ENCODE measurements at places on chromosomes 16 and 17.

DNA sequence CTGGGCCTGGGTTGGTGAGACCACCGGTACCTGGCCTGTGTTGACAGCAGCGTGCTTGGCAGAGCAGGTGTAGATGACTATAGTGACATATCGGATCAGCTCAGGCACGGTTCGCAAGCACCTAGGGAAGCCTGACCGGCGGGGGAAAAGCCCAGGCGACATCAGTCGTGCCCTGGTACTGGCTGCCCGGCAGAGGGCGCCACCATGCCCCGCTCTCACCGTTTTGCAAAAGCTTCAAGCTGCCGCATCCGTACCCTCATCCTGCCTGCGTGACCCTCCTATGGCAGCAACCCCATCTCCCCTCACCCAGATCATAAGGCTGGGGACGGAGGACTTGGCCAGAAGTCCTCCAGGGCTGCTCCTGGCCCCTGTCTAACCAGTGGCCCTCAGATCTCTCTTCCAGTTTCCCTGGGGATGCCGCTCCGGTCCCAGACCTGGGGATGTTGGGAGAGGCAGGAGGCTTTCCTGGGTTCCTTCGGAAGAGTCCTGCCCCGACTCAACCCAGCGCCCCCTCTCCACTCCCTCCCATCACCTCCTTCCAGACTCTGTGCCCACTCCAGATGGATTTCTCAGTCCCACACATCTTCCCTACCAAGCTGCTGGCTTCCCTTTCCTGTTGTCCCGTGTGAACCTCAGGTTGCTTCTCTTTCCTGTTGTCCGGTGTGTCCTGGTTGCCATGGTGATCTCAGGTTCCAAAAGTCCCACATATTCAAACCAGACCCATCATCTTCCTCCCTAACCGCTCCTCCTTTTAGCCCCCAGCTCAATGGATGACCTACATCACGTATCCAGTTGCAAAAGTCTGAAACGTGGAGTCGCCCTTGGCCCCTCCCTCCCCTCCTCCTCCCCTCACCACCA lies 13.7 kb downstream of the ALOX12B start:
- no peak for DNase-seq

GRCh38 chr16:31365131-31365865 lies 10.3 kb downstream of the ITGAX start:
- no peak for DNase-seq

DNA sequence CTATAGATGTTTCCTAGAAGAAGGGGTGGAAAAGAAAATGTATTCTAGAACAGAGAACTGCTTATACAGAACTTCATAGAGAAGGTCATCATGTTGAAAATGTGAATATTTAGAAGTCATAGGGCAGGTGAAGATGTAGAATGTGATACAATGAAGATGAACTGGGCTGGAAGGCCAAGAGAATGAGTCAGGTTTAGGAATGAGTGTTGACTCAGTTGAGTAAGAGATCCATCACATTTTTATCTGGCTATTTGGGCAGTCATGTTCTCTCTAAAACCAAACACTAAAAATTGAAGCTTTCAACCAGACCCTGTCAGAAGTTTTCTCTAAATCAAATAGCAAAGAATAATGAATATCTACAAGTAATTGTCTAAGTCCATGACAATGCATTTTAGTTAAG lies 660.5 kb downstream of the KCNJ2 start:
- DNase-seq = no peak

DNA sequence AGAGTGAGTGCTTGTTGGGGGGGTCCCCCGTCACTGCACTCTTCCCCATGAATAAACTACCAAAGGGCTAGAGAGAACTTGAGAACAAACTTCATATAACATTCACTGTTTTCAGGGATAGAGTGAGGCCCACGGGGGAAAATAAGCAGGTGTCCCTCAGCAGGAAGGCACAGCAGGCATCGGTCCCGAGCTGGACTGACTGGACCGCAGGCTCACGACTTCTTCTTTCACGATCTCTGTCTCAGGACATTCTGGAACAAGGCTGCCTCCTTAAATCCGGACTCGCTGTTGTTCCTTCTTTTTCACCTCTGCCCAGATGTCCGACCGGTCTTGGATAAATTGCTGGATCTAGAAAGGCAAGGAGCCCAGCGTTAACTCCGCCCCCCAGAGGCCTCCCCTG lies 14.8 kb downstream of the CCDC42 start:
- DNase-seq = no peak

DNA sequence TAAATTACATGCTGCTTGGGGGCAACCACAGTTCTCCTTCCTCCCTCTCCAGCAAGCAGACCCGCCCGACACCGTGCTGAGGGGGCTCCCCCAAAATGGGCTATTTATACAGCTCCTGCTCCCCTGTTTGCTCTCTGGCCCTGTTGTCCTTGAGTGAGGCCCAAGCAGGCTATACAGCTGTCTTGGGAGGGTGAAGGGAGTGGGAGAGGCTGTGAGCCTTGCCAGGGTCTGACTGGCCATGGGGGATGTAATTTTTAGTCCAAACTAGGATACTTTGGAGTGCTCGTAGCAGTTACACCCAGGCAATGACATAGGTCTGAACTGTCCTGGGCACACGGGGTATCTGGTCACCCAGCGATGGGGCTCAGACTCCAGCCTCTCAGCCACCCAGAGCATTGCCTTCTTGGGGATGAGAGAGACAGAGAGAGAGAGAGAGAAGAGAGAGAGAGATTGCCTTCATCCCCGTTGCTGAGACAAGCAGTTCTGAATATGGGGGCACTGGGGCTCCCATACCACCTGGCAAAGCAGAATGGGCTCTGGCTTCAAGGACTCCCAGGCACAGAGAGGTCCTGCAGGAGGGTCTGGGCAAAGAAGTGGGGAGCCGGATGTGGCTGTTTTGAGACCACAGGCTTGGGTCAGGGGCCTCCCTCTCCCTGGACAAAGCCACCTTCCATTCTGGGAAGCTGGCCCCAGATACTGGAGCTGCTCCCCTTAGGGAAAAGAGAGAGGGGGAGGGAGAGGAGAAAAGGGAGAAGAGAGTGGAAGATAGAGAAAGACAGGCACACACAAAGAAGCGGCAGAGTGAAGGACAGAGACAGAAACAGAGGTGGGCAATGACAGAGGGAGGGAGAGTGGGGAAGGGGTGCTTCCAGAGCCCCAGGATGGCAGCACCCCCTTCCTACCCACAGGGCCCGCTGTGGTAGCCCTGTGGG lies 10.7 kb upstream of the TMEM92 start:
- DNase-seq = no peak

- no peak for DNase-seq
Measured at GRCh38 chr16:87360862-87361610, 22.5 kb downstream of the FBXO31 start.

DNA sequence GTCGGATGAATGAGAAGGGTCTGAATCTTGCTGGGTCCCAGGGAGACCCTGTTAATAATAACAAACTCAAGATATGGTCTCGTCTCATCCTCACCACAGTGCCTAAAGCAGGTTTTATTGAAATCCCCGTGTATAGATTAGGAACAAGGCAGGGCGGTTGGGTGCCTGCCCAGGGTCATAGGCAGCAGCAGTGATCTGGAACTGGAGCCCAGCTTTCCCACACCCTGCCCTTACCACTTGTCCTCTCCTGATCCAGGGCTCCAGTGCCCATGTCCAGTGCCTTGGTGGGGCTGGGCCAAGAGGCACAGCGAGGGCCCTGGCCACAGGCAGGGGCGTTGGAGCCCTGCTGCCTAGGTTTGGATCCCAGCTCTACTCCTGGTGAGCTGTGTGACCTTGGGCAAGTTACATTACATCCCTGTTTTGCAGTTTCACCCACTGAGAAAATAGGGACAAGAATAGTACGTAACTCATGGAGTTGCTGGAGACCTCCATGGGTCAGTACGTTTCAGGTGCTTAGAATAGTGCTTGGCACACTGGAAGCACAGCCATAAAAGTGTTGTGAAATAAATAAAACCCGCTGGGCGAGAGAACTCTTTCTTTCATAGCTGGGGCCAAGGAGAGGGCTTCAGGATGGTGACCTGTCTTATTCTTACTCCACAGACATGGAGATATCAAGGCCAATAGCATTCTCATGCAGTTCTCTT lies 13.9 kb downstream of the SOCS3 start:
- DNase-seq = no peak

GRCh38 chr16:87196231-87196630 lies 121.0 kb downstream of the C16orf95 start:
- DNase-seq = no peak

DNA sequence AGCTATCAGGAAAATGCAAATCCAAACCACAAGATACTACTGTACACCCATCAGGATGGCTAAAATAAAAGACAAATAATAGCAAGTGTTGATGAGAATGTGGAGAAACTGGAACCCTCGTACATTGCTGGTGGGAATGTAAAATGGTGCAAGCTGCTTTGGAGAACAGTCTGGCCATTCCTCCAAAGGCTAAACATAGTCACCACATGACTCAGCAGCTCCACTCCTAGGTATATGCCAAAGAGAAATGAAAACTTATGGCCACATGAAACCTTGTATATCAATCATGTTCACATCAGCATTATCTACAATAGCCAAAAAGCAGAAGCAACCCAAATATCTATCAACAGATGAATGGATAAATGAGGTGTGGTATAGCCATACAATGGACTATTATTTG lies 28.5 kb downstream of the VAC14 start:
- no peak for DNase-seq

DNA sequence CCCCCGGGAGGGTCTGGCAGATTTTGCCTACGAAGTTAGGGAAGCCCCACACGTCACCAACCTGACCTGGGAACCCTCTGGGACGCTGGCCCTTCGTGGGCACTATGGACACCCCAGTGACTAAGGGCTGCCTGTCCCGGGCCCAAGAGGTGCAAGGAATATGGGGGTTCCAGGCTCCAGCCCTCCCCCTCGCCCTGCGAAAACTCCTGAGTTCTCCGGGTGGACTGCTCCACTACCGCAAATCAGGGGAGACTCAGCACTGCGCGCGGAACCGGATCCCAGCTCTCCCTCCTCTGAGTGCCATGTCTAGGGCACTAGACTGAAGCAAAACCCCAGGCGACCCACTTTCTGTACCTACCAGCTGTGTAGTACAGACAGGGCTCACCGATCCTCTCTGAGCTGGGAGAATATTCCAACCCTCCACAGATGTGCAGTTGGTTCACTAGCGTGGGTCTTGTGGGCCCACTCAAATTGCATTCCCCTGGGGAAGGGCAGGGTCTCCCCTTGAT lies at the start of gene ARL5C:
TSS of gene ARL5C (minus strand) at position 321 of the 509 bp plus-strand sequence. CDS start 401 bp downstream, outside the sequence.
- DNase-seq = no peak
